ENCODE measurements at places on chromosomes 1 and 21.

DNA sequence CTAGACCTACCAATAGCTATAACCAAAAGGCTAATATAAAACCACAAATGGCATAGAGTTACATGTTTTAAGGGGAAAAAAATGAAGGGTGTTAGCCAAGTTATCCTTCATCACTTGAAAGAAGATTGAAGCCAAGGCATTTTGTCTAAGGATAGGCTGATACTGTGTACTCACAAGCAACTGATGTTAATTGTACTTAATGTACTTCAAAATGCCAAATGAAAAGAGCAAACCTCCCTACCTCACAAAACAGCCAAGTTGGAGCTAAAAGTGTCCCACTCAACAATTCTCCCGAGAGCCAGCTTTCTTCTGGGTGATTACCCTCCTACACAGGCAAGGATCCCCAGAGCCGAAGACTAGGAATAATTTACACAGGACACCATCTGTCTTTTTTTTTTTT lies 4.4 kb upstream of the IGSF3 start:
- DNase-seq: no peak

- DNase-seq: no peak
Measured at GRCh38 chr1:30857062-30857461, 51.5 kb downstream of the SDC3 start.

DNA sequence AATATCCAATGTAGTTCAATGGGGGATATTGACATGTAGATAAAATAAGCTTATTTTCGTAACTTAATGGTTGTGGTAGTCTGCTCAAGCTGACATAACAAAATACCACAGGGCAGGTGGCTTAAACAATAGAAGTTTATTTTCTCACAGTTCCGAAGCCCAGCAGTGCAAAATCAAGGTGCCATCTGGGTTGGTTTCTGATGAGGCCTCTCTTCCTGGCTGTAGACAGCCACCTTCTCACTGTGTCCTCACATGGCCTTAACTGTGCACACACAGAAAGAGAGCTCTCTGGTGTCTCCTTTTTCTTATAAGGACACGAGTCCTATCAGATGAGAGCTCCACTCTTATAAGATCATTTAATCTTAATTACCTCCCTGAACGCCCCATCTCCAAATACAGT lies 64.8 kb upstream of the IPO9 start:
- no peak for DNase-seq

DNA sequence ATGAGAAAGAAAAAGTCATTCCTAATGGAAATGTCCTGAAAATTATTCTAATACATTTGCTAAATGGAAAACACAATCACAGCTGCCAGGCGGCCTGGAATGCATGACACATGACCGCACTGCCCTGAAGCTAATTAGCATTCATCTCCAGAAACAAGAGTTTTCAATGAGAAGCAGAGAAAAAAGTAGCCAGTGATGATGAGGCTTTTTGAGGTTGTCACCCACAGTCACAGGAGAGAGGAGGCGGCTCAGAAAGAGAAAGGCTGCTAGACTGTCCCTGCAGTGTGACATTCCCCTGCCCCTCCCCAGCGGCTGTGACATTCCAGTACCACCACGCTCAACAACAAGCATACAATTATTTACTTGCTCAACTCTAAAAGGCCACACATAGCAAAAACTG lies 122.9 kb upstream of the KRTAP19-8 start:
- DNase-seq: no peak
